ENCODE measurements at places on chromosomes 11 and 22.
A peak's percentile ranks its signal among the peaks of the same experiment; 100 is the strongest.

DNA sequence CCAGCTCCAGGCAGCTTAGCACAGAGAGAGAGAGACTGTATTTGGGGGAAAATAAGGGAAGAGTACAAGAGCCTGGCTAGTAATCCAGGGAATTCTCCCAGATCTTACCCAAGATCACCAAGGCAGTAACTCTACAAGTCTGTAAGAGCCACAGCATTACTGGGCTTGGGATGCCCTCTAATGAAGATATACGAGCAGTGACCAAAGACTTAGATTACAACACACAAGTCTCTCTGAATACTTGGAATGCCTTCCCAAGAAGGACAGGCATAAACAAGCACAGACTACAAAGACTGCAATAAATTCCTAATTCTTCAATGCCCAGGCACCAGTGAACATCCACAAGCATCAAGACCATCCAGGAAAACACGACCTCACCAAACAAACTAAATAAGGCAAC, 17.7 kb downstream of the DNAJC24 start:
- no peak for DNase-seq

GRCh38 chr11:71115770-71116692, 136.3 kb downstream of the SHANK2 start:
- DNase-seq: no peak

DNA sequence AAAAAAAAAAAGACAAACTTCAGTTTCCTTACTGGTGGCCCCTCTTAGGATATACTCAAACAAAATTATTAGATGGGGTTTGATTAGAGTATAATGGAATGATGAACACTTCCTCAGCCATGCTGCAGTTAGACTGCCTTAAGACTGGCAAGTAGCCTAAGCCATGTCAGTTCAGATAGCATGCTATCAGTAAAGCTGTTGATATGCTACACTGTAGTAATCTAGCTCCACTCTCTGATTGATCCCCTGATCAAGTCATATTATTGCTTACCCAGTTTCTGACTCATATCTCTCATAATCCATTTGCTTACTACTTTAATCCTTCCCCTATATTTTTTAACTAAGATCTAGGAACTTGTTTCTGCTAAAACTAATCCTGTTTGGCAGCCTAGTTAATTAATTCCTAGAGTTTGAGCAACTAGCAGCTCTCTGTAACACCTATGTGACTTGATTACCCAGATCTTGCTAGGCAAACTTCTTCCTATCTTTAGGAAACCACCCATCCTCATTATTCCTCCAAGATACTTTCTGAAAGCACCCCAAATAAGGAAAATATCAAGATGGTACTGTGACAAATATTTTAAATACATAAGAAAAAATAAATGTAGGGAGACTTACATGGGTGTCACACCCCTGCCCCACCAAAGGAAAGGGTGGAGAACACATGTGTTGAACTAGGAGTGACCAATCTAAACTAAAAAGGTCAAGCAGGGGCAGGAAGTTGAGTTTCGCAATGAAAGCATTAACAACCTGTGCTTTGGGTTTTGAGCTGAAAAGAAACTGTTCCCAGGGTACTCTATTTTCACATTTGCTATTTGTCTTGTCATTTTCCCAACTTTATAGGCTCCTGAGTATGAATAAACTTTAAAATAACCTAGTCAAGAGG, 43.2 kb downstream of the PIK3C2A start:
- DNase-seq: no peak

DNA sequence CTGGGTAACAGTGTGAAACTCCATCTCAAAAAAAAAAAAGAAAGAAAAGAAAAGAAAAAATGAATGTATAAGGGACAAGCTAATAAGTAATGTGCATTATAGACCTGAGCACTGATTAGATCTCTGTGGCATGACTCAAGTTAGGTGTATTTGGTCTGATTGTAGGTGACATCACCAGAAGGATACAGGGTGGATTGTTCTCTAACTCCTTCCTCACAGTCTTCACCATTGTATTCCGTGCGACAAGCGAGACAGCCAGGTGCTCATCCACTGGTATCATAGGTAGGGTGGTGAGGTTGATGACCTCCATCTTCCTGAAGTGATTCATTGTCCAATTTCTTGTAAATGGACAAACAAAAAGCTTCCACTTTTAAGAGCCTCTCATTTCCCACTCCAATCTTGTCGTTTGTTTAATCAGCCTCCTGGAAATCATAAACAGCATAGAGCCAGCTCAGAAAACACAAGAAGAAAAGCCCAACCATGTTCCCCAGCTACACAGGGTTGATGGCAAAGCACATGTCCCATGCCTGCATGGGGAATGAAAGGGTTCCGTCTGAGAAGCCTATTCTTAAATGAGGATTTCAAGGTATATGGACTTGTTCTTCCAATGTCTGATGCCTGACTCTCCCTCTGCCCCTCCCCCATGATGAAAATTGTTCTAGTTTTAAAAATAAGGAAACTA, 6.2 kb downstream of the FAM227A start:
- no peak for DNase-seq

DNA sequence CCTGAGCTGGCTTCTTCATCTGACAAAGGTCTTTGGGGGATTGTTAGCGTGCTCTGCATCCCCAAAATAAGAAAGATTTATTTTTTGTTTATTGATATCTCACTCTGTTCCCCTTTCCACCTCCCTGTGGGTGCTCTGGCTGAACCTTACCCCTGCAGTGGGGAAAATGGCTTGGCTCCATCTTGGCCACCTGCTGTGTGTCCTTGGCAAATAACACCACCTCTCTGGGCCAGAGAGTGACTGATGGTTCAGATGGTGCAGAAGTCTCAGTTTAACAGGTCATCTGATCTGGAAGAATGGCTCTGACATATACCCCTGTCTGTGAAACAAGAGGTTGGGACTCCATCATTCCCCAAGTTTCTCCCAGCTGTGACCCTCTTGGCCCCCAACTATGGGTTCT, 157.6 kb downstream of the MYO18B start:
- DNase-seq: no peak

DNA sequence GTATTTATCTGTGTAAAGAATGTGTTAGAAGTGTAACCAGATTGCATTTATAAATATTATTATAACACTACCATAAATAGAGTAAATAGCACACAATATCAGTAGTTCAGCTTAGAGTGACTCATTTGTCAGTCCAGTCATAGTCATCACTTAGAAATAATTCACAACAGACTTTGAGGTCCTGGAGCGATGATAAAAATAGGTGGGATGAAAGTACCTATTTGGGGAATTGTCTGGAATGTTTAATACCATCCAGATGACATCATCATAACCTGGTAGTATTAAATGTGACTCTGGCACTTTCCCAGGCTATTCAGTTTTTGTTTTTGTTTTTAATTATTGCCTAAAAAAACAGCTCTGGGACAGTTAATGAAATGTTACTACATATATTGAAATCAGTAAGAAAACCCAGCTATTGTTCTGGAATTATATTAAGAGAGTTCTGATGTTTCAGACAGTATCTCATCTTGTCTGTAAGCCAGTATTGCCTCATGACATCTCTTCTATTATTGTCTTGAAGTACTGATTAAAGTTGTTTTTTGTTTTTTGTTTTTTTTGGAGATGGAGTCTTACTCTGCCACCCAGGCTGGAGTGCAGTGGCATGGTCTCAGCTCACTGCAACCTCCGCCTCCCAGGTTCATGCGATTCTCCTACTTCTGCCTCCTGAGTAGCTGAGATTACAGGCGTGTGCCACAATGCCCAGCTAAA, 74.8 kb downstream of the SIK2 start:
- DNase-seq: peak; percentile 73

GRCh38 chr11:44980533-44981427, 30.1 kb upstream of the TP53I11 start:
- DNase-seq: no peak

- DNase-seq: peak; percentile 46
These were observed 32.2 kb downstream of the PARVA start for GRCh38 chr11:12409621-12410005.

DNA sequence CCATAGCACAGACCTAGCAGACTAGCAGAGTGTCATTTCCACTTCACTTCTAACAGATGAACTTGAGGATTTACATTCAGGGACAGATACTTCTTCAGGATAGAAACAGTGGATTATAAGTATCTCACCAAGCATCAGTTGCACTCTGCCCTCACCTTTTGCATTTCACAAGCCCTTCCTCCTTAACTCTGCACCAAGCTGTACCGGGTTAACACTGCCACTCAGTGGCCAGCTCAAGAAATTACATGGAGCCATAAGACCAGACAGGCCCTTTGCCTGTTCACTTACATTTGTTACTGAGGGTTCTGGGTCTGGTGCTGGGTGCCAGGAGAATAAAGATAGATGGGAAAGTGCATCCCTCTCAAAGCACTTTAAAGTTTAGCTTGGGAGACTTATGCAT, 309.8 kb downstream of the SHANK2 start:
- no peak for DNase-seq

DNA sequence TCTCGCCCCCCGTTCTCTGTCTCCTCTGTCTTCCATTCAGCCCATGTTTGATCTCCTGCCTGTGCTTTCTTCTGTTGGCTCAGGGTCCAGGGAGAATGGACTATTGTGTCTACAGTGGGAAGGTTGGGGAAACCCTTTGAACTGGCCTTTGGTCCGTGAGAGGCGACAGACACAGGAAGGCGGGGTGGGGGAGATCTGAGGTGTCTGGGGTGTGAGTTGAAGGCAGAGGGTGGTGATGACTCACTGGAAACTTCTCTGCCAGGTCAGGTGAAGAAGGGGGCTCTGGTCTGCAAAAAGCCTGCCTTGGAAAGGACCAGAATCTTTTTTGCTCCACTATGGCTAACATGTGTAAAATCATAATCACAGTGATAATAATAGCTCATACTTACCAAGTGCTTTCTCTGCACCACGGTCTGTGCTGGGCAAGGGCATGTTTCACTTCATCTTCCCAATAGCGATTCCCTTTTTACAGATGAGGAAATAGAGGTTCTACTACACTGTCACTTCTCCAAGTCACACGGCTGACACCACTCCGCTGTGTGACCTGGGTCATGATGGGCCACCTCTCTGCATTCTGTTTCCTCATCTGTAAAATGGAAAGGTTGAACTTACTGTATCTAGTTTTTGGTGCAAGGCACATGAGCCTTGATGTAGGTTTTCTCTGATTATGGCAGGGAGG, 99.8 kb upstream of the ALX4 start:
- no peak for DNase-seq

DNA sequence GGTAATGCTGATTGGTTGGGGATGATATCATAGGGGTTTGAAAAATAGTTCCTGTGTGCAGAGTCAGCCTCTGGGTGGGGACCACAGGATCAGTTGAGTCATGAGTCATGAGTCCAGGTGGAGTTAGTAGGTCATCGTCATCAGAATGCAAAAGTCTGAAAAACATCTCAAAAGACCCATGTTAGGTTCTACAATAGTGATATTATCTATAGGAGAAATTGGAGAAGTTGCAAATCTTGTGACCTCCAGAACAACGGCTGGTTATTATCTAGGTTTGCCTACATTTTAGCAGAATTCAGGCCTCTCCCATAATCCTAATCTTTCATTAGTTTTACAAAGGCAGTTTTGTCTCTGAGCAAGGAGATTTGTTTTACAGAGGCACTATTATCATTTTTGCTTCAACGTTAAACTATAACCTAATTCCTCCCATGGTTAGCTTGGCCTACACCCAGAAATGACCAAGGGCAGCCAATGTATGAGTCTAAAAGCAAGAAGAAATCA, 38.9 kb downstream of the MS4A2 start:
- no peak for DNase-seq

DNA sequence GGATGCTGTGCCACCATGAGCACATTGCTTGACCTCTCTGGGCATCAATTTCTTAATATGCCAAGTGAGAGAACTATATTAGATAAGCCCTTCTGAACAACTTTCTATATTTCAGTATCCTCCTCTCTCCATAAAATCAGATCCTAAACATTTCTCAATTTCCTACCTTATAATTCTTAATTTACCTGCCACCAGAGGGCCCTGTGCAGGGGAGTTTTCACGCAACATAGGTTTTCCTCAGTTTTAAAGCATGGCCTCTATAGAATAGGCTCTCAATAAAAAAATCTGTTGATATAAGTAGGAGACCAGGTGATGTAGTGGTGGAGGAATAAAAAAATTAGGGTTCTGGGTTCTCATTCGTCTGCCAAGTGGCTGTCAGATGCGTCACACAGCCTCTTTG, 83.7 kb upstream of the DBX1 start:
- no peak for DNase-seq

GRCh38 chr22:46774253-46774979, 12.0 kb downstream of the TBC1D22A start:
- no peak for DNase-seq

GRCh38 chr11:69825037-69825834, 6.0 kb upstream of the FGF3 start:
- DNase-seq: no peak

DNA sequence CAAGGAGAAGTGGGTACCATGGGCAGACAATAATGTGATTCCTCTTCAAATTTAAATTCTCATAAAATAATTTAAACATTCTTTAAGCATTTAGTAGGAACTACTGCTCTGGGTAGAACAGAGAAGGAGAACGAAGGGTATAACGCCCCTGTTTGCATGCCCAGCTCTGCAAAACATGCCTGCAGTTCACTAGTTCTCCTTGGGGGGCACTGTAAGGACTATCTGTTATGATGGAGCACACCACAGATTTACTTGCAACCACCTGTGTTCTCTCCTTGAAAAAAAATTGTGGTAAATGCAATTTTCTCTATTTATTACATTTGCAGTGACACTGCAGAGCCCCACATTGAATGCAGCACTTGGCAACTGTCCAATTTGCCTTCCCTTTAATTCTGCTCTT, 100.3 kb downstream of the GUCY1A2 start:
- peak; percentile 16 for DNase-seq

DNA sequence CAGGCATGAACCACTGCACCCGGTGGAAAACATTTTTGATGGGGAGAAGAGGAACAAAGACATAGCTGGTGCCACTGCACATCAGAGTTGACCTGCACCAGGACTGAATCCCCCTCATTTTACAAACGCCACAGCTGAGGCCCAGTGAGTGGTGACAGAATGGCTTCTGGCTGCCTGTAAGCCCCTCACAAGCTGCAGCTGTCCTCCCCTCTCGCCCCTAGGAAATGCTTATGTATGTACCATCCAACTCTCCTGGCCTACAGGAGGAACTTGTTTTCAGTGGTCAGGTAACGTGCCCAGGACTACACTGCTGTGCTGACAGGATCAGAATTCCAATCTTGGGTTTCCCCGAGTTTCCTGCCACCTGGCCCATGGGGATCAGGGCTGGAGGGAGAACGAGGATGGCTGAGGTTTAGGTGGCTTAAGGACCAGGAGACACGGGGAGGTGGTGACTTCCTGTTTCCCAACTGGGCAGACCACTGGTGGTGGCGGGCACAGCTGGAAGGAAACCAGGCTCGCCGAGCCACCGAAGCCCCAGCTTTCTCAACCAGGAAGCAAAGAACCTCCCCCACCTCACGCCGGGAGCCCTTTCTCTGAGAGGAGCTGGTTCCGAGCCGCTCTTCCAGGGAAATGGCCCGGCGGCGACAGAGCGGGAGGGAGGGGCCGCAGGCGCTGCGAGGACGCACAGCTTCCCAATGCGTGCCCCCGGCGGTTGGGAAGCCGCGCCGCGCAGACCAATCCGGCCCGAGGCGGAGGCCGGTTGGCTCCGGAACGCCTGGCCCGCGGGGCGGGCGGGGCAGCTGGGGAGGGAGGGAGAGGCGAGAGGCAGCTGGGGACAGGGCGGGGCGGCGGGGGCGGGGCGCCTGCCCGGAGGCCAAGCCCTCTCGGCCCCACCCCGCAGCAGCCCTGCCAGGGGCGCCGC, 1.0 kb upstream of the LRFN4 start:
- peak; percentile 94 for DNase-seq
